NCI-H1105 (cell line): ENCODE measurements at places on chromosomes 1 and 21.

- peak; percentile 76 for DNase-seq
Measured at GRCh38 chr1:23544444-23545389, 13.7 kb upstream of the E2F2 start.

- no peak for DNase-seq
Measured at GRCh38 chr1:246587032-246587431, 20.8 kb downstream of the CNST start.

- no peak for DNase-seq
Measured at GRCh38 chr1:65147424-65148177, 402 bp upstream of the AK4 start.

DNA sequence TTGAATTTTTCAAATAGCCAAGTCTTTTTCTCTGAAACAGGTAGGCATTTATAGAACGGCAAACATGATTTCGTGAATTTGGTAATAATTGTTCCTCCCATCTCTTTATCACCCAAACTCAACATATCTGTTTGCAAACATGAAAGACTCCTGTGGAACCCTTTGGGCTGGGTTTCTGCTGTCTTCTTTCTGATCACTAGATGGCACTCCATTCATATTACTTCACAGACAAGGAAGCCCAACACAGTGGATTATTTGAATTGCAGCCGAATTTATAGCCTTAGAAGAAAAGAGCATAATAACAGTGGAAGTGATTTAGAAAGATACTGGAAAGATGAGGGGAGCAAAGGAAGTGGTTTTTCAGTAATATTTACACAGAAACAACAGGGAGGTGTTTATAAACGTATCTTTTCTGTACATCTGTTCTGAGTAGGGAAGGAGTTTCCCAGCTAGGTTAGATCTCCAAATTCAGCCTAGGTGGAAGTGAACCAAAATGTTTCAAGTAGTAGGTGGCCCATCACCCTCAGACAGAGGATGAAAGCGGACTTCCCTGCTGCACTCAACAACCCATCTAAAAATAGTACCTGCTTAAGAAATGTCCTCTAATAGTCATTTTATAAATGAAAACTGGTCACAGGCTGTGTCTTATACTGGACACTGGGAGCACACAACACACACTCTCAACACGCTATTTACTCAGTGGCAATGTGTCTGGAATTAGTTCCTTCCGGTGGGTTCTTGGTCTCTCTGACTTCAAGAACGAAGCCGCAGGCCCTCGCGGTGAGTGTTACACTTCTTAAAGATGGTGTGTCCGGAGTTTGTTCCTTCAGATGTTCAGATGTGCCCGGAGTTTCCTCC is 67.6 kb downstream of the MAP3K21 start:
- DNase-seq = peak; percentile 33

DNA sequence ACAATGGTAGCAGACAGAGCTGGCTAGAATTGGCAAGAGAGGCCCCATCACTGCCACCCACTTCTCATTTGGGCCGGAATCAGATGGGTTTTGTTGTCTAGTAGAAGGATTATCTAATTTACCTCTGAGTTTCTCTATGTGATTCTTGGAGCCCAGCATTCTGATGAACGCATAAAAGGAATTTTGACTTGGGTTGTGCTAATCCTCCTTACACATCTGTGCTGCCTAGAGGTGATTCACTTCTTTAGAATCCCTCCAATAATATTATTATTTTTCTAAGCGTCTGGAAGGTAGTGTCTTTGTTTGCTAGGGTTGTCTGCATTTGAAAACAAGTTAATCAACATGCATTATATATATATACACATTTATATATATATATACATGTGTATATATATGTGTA is 118.1 kb downstream of the RUNX1 start:
- DNase-seq = no peak

GRCh38 chr1:110214454-110215404 is 4.6 kb downstream of the KCNC4 start:
- no peak for DNase-seq

GRCh38 chr1:159802111-159802510 is at the start of gene FCRL6:
FCRL6 (plus strand) TSS chr1:159802360; CDS start chr1:159802425, 65 bp downstream.
- DNase-seq = no peak

GRCh38 chr1:22115286-22115685 is 27.6 kb downstream of the WNT4 start:
- no peak for DNase-seq

- DNase-seq = no peak
Measured at GRCh38 chr1:43235040-43235439, 34.7 kb upstream of the TMEM125 start.

DNA sequence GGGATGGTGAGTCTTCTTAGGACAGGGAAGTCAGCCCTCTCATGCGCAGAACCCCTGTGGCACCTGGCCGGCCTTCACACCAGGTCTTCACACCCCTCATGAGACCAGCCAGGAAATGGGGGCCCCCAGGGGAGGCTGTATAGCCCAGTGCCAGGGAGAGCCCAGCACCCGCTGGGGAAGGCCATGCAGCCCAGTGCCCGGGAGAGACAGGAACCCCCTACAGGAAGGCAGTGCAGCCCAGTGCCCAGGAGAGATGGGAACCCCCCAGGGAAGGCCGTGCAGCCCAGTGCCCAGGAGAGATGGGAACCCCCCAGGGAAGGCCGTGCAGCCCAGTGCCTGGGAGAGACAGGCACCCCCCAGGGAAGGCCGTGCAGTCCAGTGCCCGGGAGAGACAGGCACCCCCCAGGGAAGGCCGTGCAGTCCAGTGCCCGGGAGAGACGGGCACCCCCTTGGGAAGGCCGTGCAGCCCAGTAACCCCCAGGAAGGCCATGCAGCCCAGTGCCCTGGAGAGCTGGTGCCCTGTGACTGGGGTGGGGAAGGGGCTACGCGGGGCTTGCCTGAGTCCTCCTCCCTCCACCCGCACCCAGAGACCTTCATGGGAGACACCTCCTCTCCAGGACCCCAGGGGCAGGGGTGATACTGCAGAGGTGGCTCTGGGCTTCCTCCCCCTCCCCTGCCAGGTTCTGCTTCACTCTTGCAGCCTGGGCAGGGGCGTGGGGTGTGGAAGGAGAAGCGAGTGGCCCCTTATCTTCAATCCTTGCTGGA is 110.5 kb upstream of the COL6A1 start:
- no peak for DNase-seq

DNA sequence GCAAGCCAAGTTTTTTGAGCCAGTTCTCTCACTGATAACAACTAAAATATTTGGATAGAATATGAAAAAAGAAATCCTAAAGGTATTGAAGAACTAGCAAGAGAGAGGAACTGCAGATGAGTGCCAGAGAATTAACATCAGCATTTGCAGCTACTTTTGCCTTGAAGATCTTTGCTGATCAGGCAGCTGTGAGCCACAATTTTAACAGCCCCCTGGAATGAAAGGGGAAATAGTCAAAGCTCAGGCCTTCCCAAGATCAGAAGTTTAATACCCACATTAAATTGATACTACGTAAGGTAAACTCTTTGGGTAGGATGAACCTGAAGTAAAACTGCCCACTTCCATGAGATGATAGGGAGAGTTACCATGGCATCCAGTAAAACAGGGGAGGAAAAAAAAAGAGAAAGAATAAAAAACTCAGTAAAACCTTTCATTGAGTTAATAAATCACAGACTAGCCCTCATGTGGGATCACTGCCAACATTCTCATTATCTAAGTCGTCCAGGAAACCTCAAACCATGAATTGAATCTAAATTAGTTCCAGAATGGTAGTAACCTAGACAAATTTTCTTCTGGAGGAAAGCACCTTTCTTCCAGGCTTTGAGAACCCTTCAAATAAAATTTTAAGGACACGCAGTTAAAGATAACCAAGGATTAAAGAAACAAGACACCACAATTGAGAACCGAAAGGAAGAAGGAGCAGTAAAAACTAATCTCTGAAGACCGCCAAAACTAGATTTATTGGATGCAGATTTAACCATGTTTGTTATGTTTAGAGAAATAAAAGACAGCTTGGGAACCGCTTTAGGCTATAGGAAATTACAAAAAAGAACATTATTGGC is 28.3 kb downstream of the SCP2 start:
- no peak for DNase-seq

- DNase-seq = no peak
Measured at GRCh38 chr1:4086921-4087320, 186.8 kb upstream of the C1orf174 start.

DNA sequence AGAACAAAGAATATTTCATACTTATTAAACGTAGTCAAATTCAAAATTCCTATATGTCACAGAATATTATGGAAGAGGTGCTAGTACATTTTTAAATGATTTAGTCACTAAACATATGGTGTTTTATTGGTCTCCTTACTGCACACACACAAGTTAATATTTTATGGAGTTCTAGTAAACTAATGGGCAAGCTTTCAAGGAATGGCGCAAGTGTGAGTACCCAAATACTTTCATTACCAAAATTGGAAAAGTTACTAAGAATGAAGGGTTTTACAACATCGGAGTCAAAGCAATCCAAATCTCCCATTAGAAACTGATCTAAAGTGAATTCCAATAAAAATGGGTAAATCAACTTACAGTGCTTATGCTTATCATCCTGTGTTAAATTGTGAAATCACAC is 921.9 kb downstream of the ADGRL2 start:
- DNase-seq = no peak

- peak; percentile 54 for DNase-seq
Measured at GRCh38 chr21:36773117-36773516, 74.2 kb downstream of the SIM2 start.

DNA sequence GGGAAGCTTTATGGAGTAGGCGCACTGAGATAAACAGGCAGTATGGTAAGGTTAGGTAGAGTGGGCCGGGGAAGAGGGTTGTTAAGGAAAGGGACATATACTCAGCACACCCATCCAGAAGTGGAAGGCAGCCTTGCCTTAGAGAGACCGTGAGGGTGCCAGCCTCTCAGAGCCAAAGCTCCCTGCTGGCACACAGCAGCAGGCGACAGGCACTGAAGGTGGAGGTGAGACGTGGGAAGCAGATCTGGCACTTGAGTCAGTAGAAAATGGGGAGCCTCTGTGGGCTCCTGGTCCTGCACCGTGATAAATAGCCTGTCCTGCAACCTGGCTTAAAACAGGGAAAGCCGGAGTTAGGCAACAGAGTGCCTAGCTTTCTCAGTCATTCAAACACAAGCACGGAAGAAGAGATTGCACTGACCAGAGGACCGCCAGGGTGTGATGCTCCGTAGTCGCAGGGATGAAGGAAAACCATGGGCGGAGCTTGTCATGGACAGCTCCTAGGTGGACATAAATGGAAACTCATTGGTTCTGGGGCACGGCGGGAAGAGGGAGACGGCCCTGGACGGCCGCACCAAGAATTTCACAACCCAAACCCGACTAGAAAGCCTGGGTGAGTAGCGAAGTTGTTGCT is 15.5 kb downstream of the KCNK1 start:
- DNase-seq = no peak

DNA sequence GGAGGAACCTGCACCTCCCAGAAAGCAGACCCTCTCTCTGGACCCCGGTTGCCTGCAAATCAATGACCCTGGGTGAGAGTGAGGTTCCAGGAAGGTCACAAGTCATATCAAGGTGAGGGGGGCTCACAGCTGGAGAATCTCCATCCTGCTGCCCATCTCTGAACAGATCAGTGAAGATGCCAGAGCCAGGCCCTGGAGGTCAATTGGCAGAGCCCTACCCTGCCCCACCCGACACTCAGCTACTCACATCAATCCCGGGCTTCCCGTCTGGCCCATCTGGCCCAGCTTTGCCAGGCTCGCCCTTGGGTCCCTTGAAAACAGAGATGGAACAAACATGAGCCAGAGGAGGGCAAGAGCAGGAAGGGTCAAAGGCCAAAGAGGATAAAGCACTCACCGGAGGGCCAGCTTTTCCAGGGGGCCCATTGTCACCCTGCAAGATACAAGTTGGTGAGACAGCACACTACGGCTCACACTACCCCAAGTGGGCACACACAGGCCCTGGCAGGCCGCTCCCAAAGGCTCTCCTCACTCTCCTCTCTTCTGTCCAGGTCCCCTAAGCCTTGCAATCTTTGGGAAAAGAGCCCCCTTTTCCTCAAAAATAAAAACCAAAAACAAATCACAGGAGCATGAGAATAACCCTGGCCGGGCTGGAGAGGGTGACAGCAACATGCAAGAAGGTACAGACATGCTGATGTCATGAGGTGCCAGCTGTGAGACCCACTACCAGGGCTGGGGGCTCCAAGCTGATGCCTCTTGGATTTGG is 2.9 kb downstream of the COL9A2 start:
- DNase-seq = no peak

GRCh38 chr1:5953386-5953785 is 38.8 kb downstream of the NPHP4 start:
- no peak for DNase-seq

DNA sequence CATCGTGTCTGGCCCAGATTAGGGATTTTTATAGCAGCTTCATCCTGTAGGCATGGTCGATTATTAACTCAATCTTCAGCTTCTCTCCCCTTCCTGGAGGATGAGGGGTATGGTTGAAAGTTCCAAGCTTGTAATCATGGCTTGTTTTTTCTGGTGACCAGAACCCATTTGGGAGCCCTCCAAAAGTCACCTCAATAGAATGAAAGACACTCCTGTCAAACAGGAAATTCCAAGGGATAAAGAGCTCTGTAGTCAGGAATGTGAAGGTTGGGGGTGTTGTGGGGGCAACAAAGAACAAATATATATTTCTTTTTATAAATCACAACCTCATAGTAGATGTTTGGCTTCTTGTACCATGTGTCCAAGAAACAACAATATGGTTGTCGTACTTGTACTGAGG is 212.7 kb upstream of the ESRRG start:
- DNase-seq = no peak

GRCh38 chr1:41848216-41848952 is 70.3 kb downstream of the HIVEP3 start:
- no peak for DNase-seq

GRCh38 chr1:171596119-171596518 is 25.9 kb upstream of the MYOCOS start:
- DNase-seq = no peak

- DNase-seq = no peak
Measured at GRCh38 chr1:22739648-22740385, 29.2 kb downstream of the EPHB2 start.

DNA sequence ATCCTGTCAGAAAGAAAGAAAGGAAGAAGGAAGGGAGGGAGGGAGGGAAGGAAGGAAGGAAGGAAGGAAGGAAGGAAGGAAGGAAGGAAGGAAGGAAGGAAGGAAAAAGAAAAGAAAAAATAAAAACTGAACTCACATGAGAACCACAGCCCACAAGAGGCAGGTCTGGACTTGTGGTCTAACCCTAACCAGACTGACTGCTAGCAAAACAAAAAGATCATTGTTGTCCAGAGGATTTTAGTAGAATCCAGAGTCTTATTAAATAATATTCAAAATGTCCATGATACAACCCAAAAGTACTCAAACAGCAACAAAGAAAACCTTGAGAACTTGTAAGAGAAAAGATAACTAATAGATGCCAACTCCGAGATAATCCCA is 4.7 kb upstream of the ITGB2 start:
- no peak for DNase-seq

- no peak for DNase-seq
Measured at GRCh38 chr1:231166398-231166797, 4.5 kb downstream of the TRIM67 start.
